ENCODE measurements at places on chromosomes 13 and 19.

GRCh38 chr13:18953139-18953930 lies 228.3 kb downstream of the TUBA3C start:
- DNase-seq = no peak

- DNase-seq = no peak
Observed at GRCh38 chr13:114145256-114145655, 12.8 kb upstream of the RASA3 start.

DNA sequence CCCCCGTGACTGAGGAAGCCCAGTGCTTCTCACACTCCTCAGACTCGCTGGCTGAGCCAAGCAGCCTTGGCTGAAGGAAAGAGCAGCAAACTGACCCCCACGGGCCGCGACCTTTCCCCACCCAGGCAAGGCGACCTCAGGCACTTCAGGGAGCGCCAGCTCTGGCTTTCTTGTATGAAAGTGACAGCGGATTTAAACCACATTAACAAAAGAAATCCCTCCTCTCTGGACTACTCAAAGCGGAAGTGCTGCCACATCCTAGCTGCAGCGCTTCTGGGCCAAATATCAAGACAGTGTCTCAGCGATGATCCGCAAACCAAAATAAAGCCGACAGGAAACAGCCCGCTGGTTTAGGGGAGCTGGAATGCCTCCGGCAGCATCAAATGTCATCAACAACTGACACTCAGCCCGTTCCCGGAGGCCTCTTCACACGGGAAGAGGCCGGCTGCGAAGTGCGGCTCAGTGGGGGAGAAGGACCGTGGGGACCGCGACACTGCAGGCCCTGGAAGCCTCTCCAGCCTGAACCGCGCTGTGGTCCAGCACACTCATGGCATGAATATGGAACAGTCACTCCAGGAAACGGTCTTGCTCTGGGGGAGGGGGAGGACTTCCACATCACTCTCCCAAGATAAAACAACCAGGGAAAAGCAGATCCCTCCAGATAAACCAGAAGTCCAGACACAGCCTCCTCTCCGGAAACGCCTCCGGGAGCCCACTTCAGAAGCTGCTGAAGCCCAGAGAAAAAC lies 1.4 kb downstream of the RASA3 start:
- peak; percentile 73 for DNase-seq

DNA sequence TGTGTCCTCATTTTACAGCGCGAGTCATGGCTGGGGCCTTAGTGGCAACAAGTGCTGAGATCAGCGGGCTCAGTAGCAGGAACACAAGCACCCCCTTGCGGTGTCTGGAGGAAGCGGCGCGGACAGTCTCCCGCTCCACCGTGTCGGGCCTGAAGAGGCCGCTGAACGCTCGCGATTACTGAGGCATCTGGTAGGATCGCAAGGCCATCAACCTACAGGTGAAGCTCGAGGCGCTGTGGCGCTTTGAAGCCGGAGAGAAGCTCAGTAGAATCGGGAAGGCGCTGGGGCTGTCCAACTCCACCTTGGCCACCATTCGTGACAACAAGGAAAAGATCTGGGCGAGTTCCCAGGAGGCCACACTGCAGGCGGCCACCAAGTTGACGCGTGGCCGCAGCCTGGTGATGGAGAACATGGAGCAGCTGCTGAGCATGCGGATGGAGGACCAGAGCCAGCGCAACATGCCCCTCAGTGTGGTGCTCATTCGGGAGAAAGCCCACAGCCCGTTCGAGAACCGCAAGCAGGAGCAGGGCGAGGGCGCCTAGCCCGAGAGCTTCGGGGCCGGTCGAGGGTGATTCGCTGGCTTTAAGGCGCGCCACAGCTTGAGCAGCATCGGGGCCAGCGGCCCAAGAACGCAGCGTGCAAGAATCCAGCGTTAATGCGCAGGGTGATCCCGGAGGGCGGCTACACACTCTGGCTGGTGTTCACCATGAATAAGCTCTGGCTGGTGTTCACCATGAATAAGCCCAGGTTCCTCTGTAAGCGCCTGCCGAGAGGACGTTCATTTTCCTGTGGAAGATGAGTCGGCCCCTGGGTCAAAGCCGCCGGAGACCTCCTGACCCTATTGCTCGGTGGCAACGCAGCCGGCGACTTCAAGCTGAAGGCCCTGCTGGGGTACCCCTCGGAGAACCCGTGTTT lies 8.3 kb upstream of the MZF1 start:
- peak; percentile 90 for DNase-seq

- DNase-seq = no peak
Observed at GRCh38 chr13:93227280-93227877, 772 bp downstream of the GPC6 start.

GRCh38 chr13:114132419-114133121 lies at the start of gene RASA3:
Gene RASA3, minus strand, starts transcription at chr13:114132623. Its CDS starts 134 bp downstream, at chr13:114132489.
- DNase-seq = peak; percentile 72

DNA sequence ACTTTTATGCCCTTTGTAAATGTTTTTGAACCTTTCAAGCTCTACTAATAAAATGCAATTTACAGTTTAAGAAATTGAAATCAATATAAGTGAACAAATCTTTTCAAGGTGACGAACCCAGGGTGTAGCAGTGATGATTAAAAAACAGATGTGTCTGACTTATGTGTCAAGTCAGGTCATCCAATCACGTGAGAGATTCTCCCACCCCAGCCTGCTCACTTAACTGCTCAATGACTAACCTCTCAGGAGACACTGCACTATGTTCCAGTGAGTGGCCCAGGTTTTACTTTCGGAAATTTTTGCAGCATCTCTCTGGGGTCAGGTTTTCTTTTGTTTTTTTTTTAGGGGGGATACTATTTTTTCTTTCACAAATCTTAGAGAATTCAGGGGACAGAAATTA lies 60.7 kb downstream of the ZNF429 start:
- DNase-seq = no peak

- DNase-seq = no peak
Observed at GRCh38 chr13:78256484-78256883, 337.9 kb upstream of the EDNRB start.

DNA sequence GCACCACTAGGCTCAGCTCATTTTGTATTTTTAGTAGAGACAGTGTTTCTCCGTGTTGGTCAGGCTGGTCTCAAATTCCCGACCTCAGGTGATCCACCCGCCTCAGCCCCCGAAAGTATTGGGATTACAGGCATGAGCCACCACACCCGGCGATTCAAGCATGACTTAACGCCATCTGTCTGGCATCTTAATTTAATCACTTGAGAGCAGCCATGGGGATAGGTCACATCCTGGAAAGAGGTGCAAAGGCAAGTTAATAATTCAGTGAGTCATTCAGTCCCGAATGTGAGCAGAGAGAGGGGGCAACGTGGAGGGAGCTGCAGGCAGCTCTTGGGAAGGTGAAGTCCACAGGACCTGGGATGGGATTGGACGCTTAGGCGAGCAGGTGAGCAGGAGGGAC lies 31.7 kb upstream of the USP29 start:
- DNase-seq = no peak

All from stimulated activated naive CD8-positive, alpha-beta T cell treated with anti-CD3 and anti-CD28 coated beads, Interleukin-15, amount 100 ng/mL, for 72 hours (primary cell).